ENCODE measurements at places on chromosomes 1 and 21.

- DNase-seq = no peak
Observed at GRCh38 chr1:63148825-63149645, 173.3 kb upstream of the FOXD3 start.

GRCh38 chr1:165897326-165898303 lies 70.2 kb downstream of the UCK2 start:
- DNase-seq = no peak

DNA sequence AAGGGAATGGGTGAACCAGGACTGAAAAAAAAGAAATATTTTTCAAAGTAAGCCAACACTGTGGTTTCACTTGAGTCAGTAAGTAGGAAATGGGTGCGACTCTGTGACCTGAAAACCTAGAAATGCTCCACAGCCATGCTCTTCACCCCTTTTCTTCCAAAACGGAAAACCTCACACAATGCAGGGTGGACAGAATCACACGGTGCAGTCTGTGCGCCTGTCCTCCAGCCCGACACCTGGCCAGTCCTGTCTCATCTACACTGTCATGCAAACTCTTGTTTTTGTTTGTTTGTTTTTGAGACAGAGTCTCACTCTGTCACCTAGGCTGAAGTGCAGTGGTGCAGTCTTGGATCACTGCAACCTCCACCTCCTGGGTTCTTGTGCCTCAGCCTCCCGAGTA lies 53.3 kb downstream of the B3GALT5 start:
- no peak for DNase-seq

DNA sequence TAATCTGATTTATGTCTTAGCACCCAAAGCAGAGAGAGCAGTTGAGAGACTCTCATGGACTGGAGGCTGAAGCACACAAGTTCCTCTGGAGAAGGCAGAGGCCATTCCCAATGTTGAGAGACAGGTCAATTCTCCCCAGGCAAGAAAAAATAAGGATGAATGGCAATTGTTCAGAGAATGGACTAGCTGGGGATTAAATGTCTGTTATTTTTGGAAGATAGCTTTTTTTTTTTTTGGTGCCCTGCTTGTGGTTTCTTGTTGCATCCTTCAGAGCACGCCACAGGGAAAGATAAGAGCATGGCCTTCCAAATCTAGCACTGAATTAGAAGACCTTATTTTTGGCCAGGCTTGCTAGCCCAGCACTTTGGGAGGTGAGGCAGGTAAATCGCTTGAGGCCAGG lies 65.6 kb upstream of the ERRFI1 start:
- DNase-seq = no peak

Measured in stimulated activated CD4-positive, alpha-beta T cell treated with anti-CD3 and anti-CD28 coated beads, TNF-alpha, amount 100 ng/mL, for 1 hour (primary cell).